ENCODE measurements at places on chromosomes 13 and 19. TPM values are rescaled to one million over a fixed set of nuclear protein-coding genes. Genes with fewer than 3 reads are reported as not detected.

GRCh38 chr13:89136678-89137077 lies 1465.5 kb downstream of the SLITRK5 start:
- no peaks in the 10 kb centered on the region for H3K4me1 ChIP-seq
- H3K27ac ChIP-seq: no peak overlapping the region
- no peak overlapping the region for H3K4me3 ChIP-seq
- no peaks in the 10 kb centered on the region for H3K27me3 ChIP-seq
- DNase-seq: no peak

DNA sequence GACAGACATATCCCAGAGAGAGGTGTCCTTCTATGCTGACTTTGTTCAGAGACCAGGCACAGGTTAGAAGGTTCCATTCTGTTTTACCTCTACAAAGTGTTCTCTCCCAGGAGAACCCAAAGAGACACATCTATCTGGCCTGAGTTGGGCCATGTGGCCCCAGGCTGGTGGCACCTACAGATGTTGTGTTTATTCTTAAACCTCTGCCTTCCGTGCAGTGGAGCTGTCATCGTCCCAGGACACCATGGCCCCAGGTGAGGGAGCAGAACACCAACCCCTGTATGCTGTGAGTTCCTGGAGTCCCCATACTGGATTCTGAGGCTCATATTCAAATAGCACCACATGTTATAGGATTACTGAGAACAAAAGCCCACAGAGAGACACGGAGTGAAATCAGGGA lies 3.9 kb downstream of the KIR3DL3 start:
- H3K4me3 ChIP-seq: no peak overlapping the region
- no peak overlapping the region for H3K27ac ChIP-seq
- H3K27me3 ChIP-seq: no peaks in the 10 kb centered on the region
- no peaks in the 10 kb centered on the region for H3K4me1 ChIP-seq
- no peak for DNase-seq
- no peaks in the 10 kb centered on the region for H3K36me3 ChIP-seq

- 0 out of 2 replicates have a peak, but pooled peaks cover 5% of the 10 kb centered on the region for H3K4me1 ChIP-seq
- no peaks in the 10 kb centered on the region for H3K27me3 ChIP-seq
- H3K27ac ChIP-seq: no peak overlapping the region
- no peak for DNase-seq
- H3K4me3 ChIP-seq: no peak overlapping the region
These were observed 23.7 kb upstream of the GPR18 start for GRCh38 chr13:99281811-99282263.

GRCh38 chr19:29031216-29031615 lies 181.7 kb downstream of the UQCRFS1 start:
- no peak overlapping the region for H3K4me3 ChIP-seq
- no peaks in the 10 kb centered on the region for H3K36me3 ChIP-seq
- DNase-seq: no peak

DNA sequence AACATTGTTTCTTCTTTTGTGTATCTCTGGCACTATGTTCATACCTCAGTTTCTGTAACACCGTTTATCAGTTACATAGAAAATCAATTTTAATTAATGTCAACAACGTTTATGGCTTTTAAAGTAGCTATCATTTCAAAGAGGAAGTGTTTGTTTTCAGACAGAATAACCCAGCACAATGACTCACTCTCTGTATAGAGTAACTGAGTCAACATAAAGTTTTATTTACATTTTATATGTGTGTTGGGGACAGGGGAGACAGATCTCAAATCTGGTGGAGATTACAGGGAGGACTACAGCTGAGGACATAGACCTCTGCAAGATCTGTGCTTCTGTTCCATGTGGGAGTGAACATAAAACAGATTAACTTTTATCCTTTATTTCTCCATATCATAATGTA lies 2590.1 kb downstream of the PCDH9 start:
- H3K27ac ChIP-seq: no peak overlapping the region
- DNase-seq: no peak
- no peaks in the 10 kb centered on the region for H3K36me3 ChIP-seq
- no peaks in the 10 kb centered on the region for H3K27me3 ChIP-seq

GRCh38 chr13:60838581-60838980 lies 441.6 kb downstream of the TDRD3 start:
- DNase-seq: no peak
- no peak overlapping the region for H3K4me3 ChIP-seq

- H3K4me3 ChIP-seq: no peak overlapping the region
- H3K4me1 ChIP-seq: no peaks in the 10 kb centered on the region
- H3K27me3 ChIP-seq: no peaks in the 10 kb centered on the region
- no peak overlapping the region for H3K27ac ChIP-seq
- DNase-seq: no peak
- peaks cover 27% of the 10 kb centered on the region for H3K36me3 ChIP-seq
These were observed 10.1 kb downstream of the CNOT3 start for GRCh38 chr19:54147676-54148075.

GRCh38 chr13:108830916-108831315 lies 201.5 kb downstream of the MYO16 start:
- H3K36me3 ChIP-seq: peaks cover 7% of the 10 kb centered on the region
- H3K4me3 ChIP-seq: no peak overlapping the region
- no peak overlapping the region for H3K27ac ChIP-seq
- H3K27me3 ChIP-seq: no peaks in the 10 kb centered on the region

- H3K4me1 ChIP-seq: no peaks in the 10 kb centered on the region
- DNase-seq: no peak
- no peak overlapping the region for H3K4me3 ChIP-seq
- H3K27me3 ChIP-seq: no peaks in the 10 kb centered on the region
These were observed 84.1 kb upstream of the KLF12 start for GRCh38 chr13:74218291-74218690.

- H3K27me3 ChIP-seq: no peaks in the 10 kb centered on the region
- no peaks in the 10 kb centered on the region for H3K36me3 ChIP-seq
- H3K4me1 ChIP-seq: no peaks in the 10 kb centered on the region
- DNase-seq: no peak
- H3K4me3 ChIP-seq: no peak overlapping the region
These were observed 46.2 kb upstream of the TCF3 start for GRCh38 chr19:1698636-1699035.

DNA sequence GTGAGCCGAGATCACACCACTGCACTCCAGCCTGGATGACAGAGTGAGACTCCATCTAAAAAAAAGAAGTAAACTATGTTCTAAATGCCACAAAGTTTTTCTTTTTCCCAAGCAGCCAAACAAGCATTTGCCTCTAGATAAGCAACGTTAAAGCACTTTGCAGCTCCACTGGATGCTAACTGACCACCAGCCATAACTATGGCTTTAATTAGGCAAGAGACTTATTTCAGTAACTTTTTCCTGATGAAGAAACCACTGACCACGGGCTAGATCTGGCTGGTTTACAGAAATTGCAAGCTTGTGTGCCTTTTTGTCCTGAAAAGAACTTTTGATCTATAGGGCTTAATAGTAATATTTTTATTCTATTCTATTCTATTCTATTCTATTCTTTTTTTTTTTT lies 22.1 kb downstream of the CD70 start:
- H3K27me3 ChIP-seq: no peaks in the 10 kb centered on the region
- H3K4me1 ChIP-seq: peaks cover 7% of the 10 kb centered on the region
- no peaks in the 10 kb centered on the region for H3K36me3 ChIP-seq
- H3K4me3 ChIP-seq: no peak overlapping the region
- H3K27ac ChIP-seq: no peak overlapping the region

GRCh38 chr19:43983912-43984686 lies at the start of gene ZNF155:
TSS of gene ZNF155 (plus strand) at chr19:43984188. CDS start at chr19:43988544, 4,356 bp downstream.
- H3K4me1 ChIP-seq: no peaks in the 10 kb centered on the region
- H3K27ac ChIP-seq: no peak within 1 kb of the TSS
- H3K27me3 ChIP-seq: no peaks in the 10 kb centered on the region
- peak within 1 kb of the TSS; percentile 64 for H3K4me3 ChIP-seq
- DNase-seq: peak; percentile 99
- H3K36me3 ChIP-seq: no peaks in the 10 kb centered on the region

DNA sequence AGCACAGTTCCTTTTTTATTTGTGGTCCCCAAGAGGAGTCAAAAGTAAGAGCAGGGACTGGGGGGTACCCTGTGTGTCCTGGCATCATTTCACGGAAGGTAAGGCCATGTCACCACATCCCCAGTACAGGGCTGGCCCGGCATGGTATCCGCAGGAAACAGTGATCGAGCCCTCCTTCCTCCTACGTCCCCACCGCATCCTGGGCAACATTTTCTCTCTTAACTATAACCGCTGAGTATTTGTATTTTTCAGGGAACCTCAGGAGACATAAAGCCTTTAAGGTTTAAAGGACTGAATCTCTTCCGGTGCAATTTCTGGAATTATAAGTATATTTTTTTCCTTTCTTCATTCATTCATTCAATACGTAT lies 13.6 kb upstream of the LATS2 start:
- H3K4me1 ChIP-seq: peaks cover 10% of the 10 kb centered on the region
- peak overlapping the region; percentile 49 for H3K4me3 ChIP-seq
- peaks cover 7% of the 10 kb centered on the region for H3K27me3 ChIP-seq
- no peaks in the 10 kb centered on the region for H3K36me3 ChIP-seq
- H3K27ac ChIP-seq: peak overlapping the region; percentile 43

DNA sequence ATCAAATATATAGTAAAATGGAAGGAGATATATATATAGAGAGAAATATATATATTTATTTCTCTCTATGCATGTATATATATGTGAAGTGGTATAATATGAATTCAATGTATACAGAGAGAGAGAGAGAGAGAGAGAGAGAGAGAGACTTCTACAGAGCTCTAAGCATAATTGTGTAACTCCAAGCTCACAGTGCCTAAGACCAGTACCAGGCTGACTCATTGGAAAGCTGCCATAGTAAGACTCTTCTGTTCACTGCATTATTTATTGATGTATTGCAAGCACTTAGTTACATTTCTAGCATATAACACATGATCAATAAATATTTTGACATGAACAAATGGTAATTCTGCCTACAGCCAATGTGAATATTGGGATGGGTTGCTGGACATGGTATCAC lies 1734.7 kb downstream of the SLITRK1 start:
- H3K27ac ChIP-seq: no peak overlapping the region
- H3K36me3 ChIP-seq: no peaks in the 10 kb centered on the region
- H3K27me3 ChIP-seq: no peaks in the 10 kb centered on the region

- H3K27ac ChIP-seq: no peak overlapping the region
- H3K27me3 ChIP-seq: no peaks in the 10 kb centered on the region
- H3K4me3 ChIP-seq: no peak overlapping the region
- no peaks in the 10 kb centered on the region for H3K36me3 ChIP-seq
These were observed 7.7 kb upstream of the BRD4 start for GRCh38 chr19:15340086-15340485.

- peaks cover 16% of the 10 kb centered on the region for H3K36me3 ChIP-seq
- H3K27me3 ChIP-seq: no peaks in the 10 kb centered on the region
- 0 out of 2 replicates have a peak, but pooled peaks cover 3% of the 10 kb centered on the region for H3K4me1 ChIP-seq
- H3K27ac ChIP-seq: no peak overlapping the region
These were observed 26.3 kb downstream of the ZNF844 start for GRCh38 chr19:12090807-12091206.

DNA sequence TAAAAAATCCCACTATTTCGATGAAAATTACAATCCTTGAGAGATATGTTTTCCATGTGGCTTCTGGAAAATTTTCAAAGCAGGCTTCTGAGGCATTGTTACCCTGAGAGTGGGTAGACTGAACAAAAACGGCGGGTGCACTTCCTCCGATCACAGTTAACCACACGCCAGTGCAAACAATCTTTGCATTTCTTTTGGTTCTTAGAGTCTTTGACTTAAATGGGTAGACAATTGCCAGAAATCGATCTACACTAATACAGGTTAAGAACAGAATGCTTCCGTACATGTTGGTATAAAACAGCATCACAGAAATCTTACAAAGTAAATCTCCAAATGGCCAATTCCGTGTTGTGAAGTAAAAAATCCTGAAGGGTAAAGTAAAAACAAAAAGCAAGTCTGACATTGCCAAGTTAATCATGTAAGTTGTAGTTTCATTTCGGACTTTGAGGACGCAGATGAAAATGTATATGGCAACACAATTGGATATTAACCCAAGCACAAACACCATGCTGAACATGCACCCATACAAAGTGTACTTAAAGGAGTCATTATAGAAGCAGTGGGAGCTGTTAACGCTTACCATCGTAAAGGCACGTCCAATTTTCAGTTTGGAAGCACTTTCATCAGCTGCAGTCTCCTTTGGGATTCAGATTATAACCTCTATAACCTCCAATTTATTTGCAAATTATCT lies 927 bp downstream of the LPAR6 start:
- no peaks in the 10 kb centered on the region for H3K36me3 ChIP-seq
- peaks cover 26% of the 10 kb centered on the region for H3K4me1 ChIP-seq
- H3K4me3 ChIP-seq: peak overlapping the region; percentile 36
- H3K27ac ChIP-seq: peak overlapping the region; percentile 66

DNA sequence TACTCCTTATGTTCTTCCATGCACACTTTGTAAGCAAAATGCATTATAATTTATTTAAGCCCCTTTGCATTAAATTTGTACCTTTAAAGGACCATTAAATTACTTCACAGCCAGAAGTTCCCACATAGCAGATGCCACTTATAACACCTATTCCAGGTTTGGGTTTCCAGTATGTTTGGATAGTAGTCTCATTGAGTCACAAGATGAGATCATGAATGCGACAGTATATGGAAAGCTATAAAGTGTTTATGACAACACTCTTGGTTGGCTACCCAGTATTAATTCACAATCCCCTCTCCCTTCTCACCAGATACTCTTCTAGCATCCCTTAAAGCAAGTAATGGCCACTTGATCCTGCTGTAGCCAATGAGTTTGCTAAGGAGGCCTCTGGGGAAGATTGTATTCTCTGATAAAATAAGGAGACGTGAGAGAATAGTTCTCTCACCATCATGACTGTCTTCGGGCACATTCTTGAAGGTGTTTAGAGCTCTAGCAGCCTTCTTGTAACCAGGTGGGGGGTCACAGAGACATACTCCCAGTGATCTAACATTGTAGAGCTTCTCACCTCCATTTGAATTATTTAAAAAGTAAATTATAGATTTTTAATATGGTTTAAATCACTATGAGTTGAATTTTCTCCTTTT lies 2.8 kb upstream of the LHFPL6 start:
- H3K4me3 ChIP-seq: no peak overlapping the region
- H3K36me3 ChIP-seq: no peaks in the 10 kb centered on the region
- DNase-seq: no peak
- peaks cover 12% of the 10 kb centered on the region for H3K4me1 ChIP-seq
- H3K27me3 ChIP-seq: peaks cover 44% of the 10 kb centered on the region
- no peak overlapping the region for H3K27ac ChIP-seq

- H3K27me3 ChIP-seq: no peaks in the 10 kb centered on the region
- H3K4me3 ChIP-seq: no peak overlapping the region
- no peaks in the 10 kb centered on the region for H3K36me3 ChIP-seq
- H3K27ac ChIP-seq: no peak overlapping the region
- peak; percentile 67 for DNase-seq
These were observed 197.2 kb downstream of the RAP2A start for GRCh38 chr13:97631158-97631557.

DNA sequence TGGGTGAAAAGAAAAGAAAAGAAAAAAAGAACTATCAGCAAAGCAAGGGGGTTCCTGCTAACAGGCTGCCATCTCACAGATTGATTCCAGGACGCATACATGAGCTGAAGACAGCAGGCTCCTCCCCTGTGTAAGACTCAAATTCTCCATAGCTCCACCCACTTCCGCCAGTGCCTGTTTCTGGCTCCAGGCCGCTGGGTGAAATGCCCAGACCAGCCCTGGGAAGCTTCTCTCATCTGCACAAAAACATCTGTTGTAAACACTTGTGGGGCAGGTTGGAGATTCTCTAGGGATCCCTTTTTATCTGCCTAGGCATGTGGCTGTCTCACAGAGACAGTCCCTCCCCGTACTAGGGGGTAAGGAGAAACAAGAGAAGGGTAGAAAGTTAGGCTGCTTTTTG lies 1054.4 kb upstream of the SPRY2 start:
- H3K36me3 ChIP-seq: no peaks in the 10 kb centered on the region
- H3K4me1 ChIP-seq: peaks cover 17% of the 10 kb centered on the region
- no peaks in the 10 kb centered on the region for H3K27me3 ChIP-seq
- no peak overlapping the region for H3K27ac ChIP-seq

CAPS gene
- total RNA-seq: 3.2 TPM

F10 gene
- total RNA-seq: 0.76 TPM

LGALS14 gene
- total RNA-seq: not detected

NKPD1 gene
- 1.3 TPM for total RNA-seq

USHBP1 gene
- 5.2 TPM for total RNA-seq

IL17D gene
- total RNA-seq: 2.3 TPM

CD22 gene
- total RNA-seq: 0.12 TPM

PRSS57 gene
- not detected for total RNA-seq

EPSTI1 gene
- total RNA-seq: 0.16 TPM
